ENCODE measurements at places on chromosomes 7 and 10.

GRCh38 chr10:22712956-22713852, 1.2 kb downstream of the PIP4K2A start:
- peak; percentile 70 for DNase-seq
- peak overlapping the region; percentile 87 for H3K27ac ChIP-seq

GRCh38 chr10:44065788-44066526, 318.9 kb downstream of the CXCL12 start:
- H3K4me3 ChIP-seq: no peak overlapping the region
- H3K4me1 ChIP-seq: no peaks in the 10 kb centered on the region
- H3K27me3 ChIP-seq: no peaks in the 10 kb centered on the region
- H3K27ac ChIP-seq: no peak overlapping the region

GRCh38 chr7:21371360-21371759, 56.5 kb upstream of the SP4 start:
- peaks cover 22% of the 10 kb centered on the region for H3K36me3 ChIP-seq
- H3K4me1 ChIP-seq: peaks cover 11% of the 10 kb centered on the region
- no peaks in the 10 kb centered on the region for H3K27me3 ChIP-seq
- H3K4me3 ChIP-seq: no peak overlapping the region
- H3K27ac ChIP-seq: no peak overlapping the region

DNA sequence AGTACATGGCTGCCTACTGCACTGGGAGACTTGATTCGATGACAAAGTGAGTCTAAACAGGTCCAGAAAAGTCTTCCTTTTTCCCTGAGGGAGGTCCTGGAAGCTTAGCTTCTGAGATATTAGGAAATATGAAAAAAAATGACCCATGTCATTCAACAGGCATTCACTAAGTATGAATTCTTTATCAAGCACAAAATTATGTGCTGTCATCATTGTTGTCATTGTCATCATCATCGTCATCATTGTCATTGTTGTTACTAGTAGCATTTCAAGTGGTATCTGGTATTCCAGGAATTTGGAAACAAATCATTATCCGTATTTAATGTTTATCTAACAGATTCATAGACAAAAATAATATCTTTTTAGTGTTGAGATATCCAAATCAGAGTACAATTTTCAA, 49.7 kb upstream of the HECTD2 start:
- no peak for DNase-seq
- no peaks in the 10 kb centered on the region for H3K36me3 ChIP-seq
- peaks cover 29% of the 10 kb centered on the region for H3K27me3 ChIP-seq
- no peaks in the 10 kb centered on the region for H3K4me1 ChIP-seq
- no peak overlapping the region for H3K4me3 ChIP-seq
- H3K27ac ChIP-seq: no peak overlapping the region

- H3K4me3 ChIP-seq: no peak overlapping the region
- H3K27ac ChIP-seq: no peak overlapping the region
- H3K36me3 ChIP-seq: no peaks in the 10 kb centered on the region
- no peaks in the 10 kb centered on the region for H3K27me3 ChIP-seq
- no peaks in the 10 kb centered on the region for H3K4me1 ChIP-seq
- DNase-seq: no peak
These were observed 74.7 kb downstream of the TSPAN12 start for GRCh38 chr7:120783273-120783672.

- H3K4me3 ChIP-seq: no peak overlapping the region
- no peak for DNase-seq
- H3K36me3 ChIP-seq: no peaks in the 10 kb centered on the region
- H3K27me3 ChIP-seq: peaks cover 2% of the 10 kb centered on the region
- no peak overlapping the region for H3K27ac ChIP-seq
- H3K4me1 ChIP-seq: peaks cover 4% of the 10 kb centered on the region
These were observed 69.4 kb upstream of the HECTD2 start for GRCh38 chr10:91340613-91341362.

DNA sequence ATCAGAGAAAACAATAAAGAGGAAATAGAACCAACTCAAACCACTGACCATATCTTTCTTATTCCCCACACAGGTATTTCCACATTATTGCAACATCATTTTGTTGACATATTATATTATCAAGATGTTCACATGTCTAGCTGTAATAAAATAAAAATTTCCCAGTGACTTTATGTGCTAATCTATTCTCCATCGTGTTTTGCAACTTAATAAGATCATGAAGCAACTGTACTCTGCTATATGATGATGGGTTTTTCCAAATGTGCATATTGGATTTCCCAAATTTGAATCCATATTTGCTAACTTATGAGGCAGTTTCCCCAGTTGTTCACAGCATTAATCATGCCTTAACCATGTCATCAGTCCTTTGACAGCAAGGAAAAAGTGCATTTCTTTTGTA, 127.8 kb downstream of the ITGB8 start:
- no peak for DNase-seq
- no peaks in the 10 kb centered on the region for H3K36me3 ChIP-seq
- H3K4me3 ChIP-seq: no peak overlapping the region
- H3K27me3 ChIP-seq: no peaks in the 10 kb centered on the region
- no peak overlapping the region for H3K27ac ChIP-seq

- H3K27ac ChIP-seq: no peak overlapping the region
- H3K36me3 ChIP-seq: no peaks in the 10 kb centered on the region
- DNase-seq: no peak
- peaks cover 3% of the 10 kb centered on the region for H3K27me3 ChIP-seq
These were observed 155.3 kb upstream of the ZMIZ1 start for GRCh38 chr10:78913219-78914059.

DNA sequence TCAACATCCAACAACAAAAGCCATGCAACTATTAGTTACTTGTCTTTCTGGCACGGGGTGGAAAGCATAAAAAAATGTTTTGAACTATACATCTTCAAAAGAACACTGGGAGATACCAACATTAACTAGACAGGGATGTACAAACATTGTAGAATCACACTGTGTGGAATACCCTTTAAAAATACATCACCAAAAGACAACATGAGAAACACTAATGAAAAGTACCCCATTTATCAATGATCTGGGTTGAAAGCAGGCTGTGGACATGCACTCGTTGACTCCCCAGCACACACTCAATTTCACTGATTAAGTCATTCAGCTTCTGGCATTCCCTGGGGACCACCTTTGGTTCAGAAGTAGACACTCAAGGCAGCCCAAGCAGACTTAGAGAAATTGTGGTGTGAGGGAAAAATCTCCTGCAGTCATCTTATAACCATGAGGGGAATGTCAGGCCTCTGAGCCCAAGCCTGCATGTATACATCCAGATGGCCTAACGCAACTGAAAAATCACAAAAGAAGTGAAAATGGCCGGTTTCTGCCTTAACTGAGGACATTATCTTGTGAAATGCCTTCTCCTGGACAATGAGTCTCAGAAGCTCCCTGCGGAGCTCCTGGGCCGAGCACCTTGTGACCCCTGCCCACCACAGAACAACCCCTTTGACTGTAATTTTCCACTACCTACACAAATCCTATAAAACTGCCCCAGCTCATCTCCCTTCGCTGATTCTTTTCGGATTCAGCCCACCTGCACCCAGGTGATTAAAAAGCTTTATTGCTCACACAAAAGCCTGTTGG, 53.0 kb downstream of the CACUL1 start:
- H3K4me3 ChIP-seq: no peak overlapping the region
- no peak overlapping the region for H3K27ac ChIP-seq
- no peak for DNase-seq
- no peaks in the 10 kb centered on the region for H3K27me3 ChIP-seq
- peaks cover 30% of the 10 kb centered on the region for H3K36me3 ChIP-seq
- H3K4me1 ChIP-seq: peaks cover 27% of the 10 kb centered on the region

DNA sequence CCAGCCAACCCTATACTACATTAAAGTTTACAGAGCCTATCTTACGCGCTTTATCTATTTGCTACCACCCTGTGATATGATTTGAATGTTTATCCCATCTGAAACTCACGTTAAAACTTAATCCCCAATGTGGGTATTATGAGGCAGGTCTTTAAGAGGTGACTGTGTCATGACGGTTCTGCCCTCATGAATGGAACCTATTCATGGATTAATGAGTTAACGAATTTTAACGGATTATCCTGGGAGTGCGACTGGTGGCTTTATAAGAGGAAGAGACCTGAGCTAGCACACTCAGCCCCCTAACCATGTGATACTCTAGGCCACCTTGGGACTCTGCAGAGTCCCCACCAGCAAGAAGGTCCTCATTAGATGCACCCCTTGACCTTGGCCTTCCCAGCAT, 37.8 kb downstream of the SRPK2 start:
- peaks cover 3% of the 10 kb centered on the region for H3K36me3 ChIP-seq
- H3K27ac ChIP-seq: no peak overlapping the region

GRCh38 chr10:94630017-94630688, 53.4 kb upstream of the CYP2C18 start:
- peaks cover 2% of the 10 kb centered on the region for H3K4me1 ChIP-seq
- H3K4me3 ChIP-seq: no peak overlapping the region
- no peak overlapping the region for H3K27ac ChIP-seq
- H3K27me3 ChIP-seq: peaks cover 2% of the 10 kb centered on the region
- no peak for DNase-seq

DNA sequence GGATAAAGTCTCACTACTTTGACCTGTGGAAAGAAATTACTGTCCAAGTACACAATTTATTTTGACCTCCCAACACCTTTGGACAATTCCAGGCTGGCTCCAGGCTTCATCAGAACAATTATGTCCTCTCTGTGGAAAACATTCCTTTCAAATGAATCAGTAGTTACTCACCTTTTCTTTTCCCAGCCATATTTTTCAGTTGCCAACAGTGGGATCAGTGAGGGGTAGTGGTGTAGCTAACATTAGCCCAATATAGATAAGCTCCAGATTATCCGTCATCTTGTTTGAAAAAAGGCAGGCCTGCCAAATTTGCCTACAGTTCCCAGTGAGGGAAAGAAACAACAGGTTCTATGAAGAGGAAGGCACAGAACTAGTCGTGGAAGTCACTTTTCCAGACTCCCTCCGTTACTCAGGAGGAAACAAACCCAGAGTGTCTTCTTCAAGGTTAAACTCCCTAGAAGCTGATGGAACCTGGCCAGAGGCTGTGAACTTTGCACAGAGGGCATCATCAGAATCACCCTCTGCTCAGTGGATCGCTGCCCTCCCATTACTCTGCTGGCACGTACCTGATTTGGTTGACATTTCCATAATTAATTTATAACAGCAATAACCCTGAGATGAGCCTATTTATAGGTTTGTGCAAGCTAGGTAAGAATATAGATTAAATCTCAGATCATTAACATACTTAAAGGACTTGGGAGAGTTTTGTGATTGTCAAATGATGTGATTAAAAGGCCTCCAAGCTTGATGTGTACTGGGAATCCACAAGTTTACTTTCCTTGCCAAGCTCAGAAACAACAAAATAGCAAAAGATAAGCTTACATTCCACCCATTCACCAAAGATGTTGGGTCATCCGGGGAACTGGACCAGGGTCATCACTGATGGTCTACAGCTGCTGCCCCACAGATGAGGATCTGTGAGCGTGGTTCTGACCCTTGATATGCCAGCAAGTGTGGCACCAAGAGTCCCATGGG, 654.6 kb upstream of the GALNT17 start:
- no peak for DNase-seq
- no peaks in the 10 kb centered on the region for H3K36me3 ChIP-seq
- no peaks in the 10 kb centered on the region for H3K4me1 ChIP-seq
- H3K27ac ChIP-seq: no peak overlapping the region

DNA sequence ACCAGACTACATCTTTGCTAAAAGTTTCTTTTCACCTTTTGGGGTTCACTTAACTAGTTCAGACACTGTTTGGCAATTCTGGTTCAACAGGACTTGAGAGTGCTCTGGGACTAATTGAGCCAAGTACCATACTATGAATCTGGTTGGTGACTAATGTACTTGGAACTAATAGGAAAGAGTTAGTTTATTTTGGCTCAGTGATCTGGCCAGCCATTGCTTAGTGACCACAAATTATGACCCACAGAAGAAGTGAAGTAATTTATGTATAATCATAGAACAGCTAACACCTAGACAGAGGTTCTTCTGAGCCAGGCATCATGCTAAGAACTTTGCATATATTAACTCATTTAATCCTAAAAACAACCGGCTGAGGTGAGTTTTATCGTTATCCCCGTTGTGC, 126.5 kb upstream of the JCAD start:
- no peaks in the 10 kb centered on the region for H3K4me1 ChIP-seq
- no peak overlapping the region for H3K4me3 ChIP-seq
- H3K36me3 ChIP-seq: no peaks in the 10 kb centered on the region
- no peak overlapping the region for H3K27ac ChIP-seq

- no peak for DNase-seq
- H3K27me3 ChIP-seq: peaks cover 4% of the 10 kb centered on the region
- no peaks in the 10 kb centered on the region for H3K36me3 ChIP-seq
- no peak overlapping the region for H3K27ac ChIP-seq
- H3K4me3 ChIP-seq: no peak overlapping the region
These were observed 14.6 kb downstream of the ASB15 start for GRCh38 chr7:123616223-123616622.

GRCh38 chr7:30420662-30421061, 57.9 kb downstream of the NOD1 start:
- H3K27me3 ChIP-seq: no peaks in the 10 kb centered on the region
- no peak overlapping the region for H3K27ac ChIP-seq
- peaks cover 22% of the 10 kb centered on the region for H3K36me3 ChIP-seq
- no peak for DNase-seq
- peaks cover 9% of the 10 kb centered on the region for H3K4me1 ChIP-seq

DNA sequence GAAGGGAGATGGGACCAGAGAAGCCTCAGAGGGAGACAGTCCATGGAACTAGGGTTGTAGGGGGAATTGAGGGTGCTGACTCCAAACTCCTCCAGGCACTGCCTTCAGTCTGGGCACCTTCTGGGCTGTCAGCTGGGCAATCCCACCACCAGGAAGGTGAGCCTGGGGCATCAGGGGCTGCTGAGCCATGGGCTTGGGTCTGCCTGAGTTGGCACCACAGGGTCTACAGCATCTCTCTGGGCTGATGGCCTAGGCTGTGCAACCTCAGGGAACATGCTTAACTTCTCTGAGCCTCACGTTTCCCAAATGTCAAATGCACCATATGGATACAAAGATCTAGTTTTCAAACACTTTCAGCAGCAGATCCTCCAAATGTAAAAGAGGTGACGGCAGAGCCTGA, 46.8 kb upstream of the PRLHR start:
- H3K36me3 ChIP-seq: no peaks in the 10 kb centered on the region
- no peaks in the 10 kb centered on the region for H3K4me1 ChIP-seq

- H3K4me1 ChIP-seq: peaks cover 14% of the 10 kb centered on the region
- no peaks in the 10 kb centered on the region for H3K27me3 ChIP-seq
- H3K4me3 ChIP-seq: no peak overlapping the region
- peaks cover 32% of the 10 kb centered on the region for H3K36me3 ChIP-seq
These were observed 6.9 kb downstream of the SRI start for GRCh38 chr7:88212918-88213317.

DNA sequence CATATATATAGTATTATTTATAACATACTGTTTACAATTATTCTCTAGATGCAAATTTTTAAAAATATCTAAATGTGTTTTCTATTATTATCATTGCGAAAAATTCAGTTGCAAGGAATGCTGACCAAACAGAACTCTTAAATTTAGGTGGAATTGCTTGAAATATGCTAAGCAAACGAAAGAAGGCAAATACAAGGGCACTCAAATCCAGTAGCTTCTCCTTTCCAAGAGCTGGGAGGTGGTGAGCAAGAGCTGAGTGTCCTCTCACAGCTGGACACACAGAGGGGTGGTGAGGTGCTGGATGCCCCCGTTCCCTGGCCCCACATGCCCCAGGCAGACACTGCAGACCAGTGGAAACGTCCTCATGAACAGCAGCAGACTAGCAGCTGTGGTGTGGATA, 166.0 kb downstream of the TAX1BP1 start:
- DNase-seq: no peak
- H3K36me3 ChIP-seq: no peaks in the 10 kb centered on the region
- peaks cover 6% of the 10 kb centered on the region for H3K27me3 ChIP-seq
- no peak overlapping the region for H3K27ac ChIP-seq
- H3K4me3 ChIP-seq: no peak overlapping the region
- peaks cover 8% of the 10 kb centered on the region for H3K4me1 ChIP-seq

GRCh38 chr10:5551531-5552375, 27.0 kb downstream of the CALML3 start:
- H3K36me3 ChIP-seq: no peaks in the 10 kb centered on the region
- peak overlapping the region; percentile 52 for H3K4me3 ChIP-seq
- peak; percentile 61 for DNase-seq
- H3K27me3 ChIP-seq: no peaks in the 10 kb centered on the region
- peaks cover 22% of the 10 kb centered on the region for H3K4me1 ChIP-seq

Data from activated naive CD8-positive, alpha-beta T cell treated with anti-CD3 and anti-CD28 coated beads, Interleukin-2, amount 10 ng/mL, durations not matched to agents 7 days and 5 days (primary cell).